CD8-positive, alpha-beta T cell (primary cell): ENCODE measurements at places on chromosomes 3 and 15.

DNA sequence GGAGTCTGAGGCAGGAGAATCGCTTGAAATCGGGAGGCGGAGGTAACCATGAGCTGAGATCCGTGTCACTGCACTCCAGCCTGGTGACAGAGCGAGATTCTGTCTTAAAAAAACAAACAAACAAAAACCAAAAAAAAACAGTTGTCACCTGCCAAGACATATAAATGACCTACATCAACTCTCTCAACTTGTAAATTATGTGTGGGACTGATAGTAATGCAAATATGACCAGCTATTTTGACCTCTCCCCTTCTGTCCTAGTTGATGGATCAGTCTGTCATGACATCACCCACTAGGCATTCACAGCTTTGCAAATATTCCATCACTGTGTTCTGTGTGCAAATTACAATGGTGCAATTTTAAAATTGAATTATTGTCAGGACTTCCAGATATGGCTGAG, 175.4 kb downstream of the EBLN2 start:
- DNase-seq = no peak

- DNase-seq = no peak
These were observed 587.9 kb downstream of the GBE1 start for GRCh38 chr3:81173514-81173913.

DNA sequence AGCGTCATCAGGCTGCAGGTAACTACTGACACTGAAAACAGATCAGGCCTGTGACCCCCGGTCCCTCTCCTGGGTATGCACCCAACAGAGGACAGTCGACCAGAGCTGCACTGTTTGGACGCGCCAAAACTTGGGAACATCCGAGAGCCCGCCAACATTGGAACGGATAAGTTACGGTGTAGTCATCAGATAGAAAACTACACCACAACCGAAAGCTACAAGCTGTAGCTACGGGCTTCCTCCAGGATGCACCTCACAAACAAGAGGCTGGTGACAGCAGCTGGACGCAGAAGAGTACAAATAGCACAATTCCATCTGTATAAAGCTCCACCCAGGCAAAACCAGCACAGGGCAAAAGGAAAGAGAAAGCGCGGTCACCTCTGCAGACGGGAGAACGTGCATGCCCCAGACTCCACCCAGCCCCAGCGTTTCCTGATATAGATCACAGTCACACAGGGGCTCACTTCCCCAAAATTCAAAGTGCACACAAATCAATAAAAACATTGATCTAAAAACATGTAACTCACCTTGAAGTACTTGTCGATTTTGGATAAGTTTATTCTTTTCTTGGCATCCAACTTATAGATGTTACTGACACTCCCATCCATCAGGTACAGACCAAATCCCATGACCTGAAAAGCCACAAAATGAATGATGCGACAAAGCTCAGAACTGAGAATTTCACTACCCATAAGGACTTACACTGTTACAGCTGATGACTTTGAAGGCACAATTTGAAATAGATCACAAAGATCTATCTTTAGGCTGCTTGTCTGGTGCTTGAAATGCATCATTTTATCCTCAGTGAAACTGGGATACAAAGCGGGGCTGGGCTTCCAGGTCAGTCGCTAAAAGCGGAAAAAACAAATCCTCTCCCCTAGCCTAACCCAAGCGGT, 43.3 kb downstream of the CYFIP1 start:
- no peak for DNase-seq

DNA sequence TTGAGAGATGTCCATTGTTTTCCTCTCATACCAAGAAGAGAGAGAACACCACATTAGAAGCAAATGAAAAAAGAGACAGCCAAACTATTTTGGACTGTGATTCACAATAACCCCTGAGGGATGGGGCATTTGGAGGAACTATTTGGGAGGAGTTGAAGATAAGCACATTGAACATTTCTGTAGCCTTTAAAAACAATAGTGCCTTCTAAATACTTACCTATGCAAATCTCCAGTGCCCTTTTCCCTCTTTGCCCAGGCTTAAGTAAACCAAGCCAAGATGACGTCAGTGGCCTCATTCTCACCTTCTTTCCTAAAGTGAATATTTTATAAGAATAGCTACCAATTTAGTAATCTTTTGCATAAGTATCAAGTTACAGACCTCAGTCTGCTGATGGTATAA, 89.7 kb upstream of the COL8A1 start:
- DNase-seq = no peak

DNA sequence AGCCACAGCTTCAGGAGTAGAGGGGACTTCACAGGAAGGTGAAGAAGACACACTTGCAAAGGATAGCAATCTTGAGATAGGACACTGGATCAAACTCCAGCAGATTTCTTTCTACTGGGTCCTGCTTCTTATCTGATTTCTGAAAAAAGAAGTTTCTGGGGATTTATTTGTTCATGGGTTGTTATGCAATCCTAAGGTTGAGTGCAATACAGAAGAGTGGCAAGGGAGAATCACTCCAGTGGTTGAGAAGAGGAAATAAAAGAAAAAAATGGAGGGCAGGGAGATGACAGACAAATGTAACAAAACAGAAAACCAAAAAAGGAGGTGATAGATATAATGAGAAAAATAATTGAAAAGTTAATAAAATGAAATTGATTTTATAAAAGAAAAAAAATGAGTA, 858.3 kb downstream of the TUSC7 start:
- DNase-seq = no peak
